ENCODE measurements at places on chromosomes 1 and 21.

GRCh38 chr1:110596312-110596711, 9.8 kb downstream of the KCNA2 start:
- no peak for ATAC-seq

DNA sequence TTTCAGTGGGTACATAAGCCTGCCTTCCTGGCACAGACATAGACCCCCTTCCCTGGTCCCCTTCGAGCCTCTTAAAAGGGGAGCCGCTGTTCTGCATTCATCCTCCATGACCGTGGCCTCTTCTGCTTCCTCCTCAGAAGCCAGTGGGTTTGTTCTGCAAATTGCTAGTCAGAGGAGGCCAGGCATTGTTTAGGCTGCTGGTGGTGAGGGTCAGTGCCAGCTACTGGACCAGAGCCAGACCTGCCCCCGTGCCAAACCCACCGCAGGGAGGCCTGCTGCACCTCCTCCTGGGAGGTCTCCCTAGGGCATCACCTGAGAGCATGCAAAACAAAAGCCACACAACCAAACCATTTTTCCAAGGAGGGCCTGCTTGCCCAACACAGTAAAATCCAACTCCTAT, 178.4 kb downstream of the MIS18A start:
- no peak for ATAC-seq

GRCh38 chr1:85134583-85135391, 66.0 kb downstream of the SYDE2 start:
- peak; percentile 45 for ATAC-seq

DNA sequence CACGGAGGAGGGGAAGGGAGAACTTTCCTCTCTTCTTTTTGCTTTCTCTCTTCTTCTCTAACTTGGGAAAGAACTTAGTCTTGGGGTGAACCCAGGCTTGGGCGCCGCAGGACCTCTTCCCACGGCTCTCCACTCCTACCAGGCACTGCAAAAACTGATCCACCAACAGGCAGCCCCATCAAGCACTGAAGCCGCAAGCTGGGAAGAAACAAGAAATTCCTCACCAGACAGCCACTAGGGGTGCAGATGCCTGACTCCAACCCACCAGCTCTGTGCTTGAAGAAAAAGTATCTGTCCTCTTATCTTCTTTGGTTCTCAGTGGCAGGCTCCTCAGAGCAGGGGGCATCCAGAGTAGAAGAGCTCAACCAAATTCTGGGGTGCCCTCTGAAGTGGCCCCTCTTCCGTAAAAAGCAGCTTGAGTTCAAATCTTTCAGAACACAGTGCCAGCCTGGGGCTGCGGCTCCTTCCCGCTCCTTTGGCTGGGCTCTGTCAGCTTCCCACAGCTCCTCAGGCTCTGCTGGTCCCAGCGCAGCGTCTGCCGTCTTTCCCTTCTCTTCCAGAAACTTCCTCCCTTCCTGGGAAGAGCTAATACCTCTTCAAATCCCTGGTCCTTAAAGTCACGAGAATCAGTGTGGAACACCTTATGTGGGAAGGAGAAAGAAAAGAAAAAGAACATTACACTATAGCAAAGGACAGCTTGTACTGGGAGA, 2.4 kb downstream of the SLC41A1 start:
- ATAC-seq = no peak

GRCh38 chr1:170168265-170168664, 22.5 kb downstream of the NTMT2 start:
- ATAC-seq = no peak

Measured in stimulated activated memory B cell treated with anti-CD40 and anti-IgM and Interleukin-4, amounts not matched to agents 10 μg/mL and 1 μg/mL and 100 μg/mL, for 72 hours (primary cell).